ENCODE measurements at places on chromosomes 13 and 19.

GRCh38 chr19:6394831-6395230, 1.9 kb upstream of the GTF2F1 start:
- no peak for DNase-seq

- DNase-seq = no peak
Measured at GRCh38 chr19:45079911-45080370, 881 bp downstream of the GEMIN7 start.

- no peak for DNase-seq
Measured at GRCh38 chr19:38544569-38545315, 73.0 kb downstream of the MAP4K1 start.

- no peak for DNase-seq
Measured at GRCh38 chr13:33918199-33918932, 100.4 kb downstream of the RFC3 start.

DNA sequence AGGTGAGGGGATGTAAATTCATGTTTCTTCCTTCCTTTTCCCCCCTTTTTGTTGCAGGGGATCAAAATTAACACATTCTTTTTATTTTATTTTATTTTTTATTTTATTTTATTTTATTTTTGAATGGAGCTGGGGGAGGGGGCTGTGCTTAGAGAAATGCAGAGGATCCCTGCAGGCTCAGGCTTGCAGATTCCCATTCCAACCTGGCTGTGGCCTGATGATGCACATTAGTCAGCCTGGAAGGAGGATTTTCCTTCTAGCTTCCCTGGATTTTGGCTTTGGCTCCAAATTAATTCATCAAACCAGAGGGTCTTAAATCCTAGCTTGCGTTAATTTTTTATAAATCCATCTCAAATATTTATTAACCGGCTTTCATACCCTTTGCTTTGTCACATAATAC, 67.0 kb downstream of the FREM2 start:
- DNase-seq = no peak

DNA sequence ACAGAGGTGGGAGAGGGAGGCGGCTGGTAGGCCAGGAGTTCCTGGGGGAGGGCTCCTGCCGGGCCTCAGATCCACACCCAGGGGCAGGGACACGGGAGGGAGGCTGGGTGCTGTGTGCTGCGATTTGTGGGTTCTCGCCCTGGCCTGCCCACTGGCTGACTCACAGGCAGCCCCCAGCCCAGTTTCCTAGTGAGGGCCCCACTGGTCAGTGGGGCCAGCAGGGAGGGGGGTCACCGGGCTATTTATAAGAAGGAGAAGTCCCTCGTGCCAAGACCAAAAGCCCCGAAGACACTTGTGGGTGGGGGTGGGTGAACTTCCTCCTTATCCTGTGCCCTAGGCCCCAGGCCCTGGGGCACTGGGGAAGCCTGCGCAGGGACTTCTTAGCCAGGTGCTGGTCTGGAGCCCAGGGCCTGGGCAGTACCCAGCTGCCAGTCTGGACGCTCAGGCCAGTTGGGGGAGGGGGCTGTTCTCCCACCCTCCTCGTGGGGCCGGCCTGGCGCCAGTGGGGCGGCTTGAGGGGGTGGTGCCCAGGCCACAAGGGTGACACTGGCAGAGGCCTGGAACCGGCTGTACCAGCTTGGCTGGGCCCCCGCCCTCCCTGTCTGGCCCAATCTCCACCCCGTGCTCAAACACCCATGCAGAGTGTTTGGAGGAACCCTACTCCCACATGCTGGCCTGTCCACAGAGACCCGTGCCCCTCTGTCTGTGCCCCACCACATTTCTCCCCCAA, 5.0 kb upstream of the JUNB start:
- peak; percentile 33 for DNase-seq

GRCh38 chr19:41492843-41493242, 49.9 kb downstream of the ERICH4 start:
- no peak for DNase-seq

DNA sequence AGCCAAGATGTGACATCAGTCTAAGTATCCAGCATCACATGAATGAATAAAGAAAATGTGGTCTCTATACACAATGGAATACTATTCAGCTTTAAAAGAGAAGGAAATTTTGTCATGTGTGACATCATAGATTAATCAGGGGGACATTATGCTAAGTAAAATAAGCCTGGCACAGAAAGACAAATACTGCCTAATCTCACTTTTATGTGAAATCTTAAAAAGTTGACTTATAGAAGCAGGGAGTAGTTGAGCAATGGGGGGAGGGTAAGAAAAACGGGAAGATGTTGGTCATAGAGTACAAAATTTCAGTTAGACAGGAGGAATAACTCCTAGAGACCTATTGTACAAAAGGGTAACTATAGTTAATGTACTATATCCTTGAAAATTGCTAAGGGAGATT, 10.4 kb upstream of the LCP1 start:
- no peak for DNase-seq

- DNase-seq = no peak
Measured at GRCh38 chr13:20401931-20402856, 123.5 kb downstream of the CRYL1 start.

DNA sequence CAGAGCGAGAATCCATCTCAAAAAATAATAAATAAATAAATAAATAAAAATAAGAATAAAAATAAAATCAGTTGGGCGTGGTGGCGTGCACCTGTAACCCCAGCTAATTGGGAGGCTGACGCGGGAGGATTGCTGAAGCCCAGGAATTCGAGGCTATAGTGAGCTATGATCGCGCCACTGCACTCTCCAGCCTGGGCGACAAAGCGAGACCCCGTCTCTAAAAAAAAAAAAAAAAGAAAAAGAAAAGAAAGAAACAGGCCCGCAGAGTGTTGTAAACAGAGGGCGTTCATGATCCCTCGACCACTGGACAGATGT, 5.4 kb downstream of the SERTAD1 start:
- DNase-seq = no peak

GRCh38 chr19:34676697-34677385, at the start of gene SCGB2B2:
TSS of gene SCGB2B2 (minus strand) at chr19:34677159. CDS start at chr19:34594563, 82,596 bp downstream.
- DNase-seq = peak; percentile 72

DNA sequence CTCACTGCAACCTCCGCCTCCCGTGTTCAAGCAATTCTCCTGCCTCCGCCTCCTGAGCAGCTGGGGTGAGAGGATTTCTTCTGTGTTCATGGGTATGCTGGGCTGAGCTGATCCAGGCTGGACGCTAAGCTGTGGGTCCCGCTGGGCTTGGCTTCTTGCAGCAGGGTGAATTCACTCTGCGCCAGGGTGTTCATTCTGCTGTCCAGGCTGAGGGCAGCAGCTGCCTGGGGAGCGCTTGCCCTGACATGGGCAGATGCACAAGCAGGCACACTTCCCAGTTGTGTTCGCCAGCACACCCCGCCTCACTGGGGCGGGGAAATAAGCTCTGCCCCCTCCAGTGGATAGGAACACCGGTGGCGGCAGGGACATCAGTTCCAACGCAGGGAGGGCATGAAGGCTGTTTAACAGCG, 7.3 kb upstream of the INAFM1 start:
- no peak for DNase-seq

GRCh38 chr19:18796239-18796638, 5.1 kb upstream of the COMP start:
- DNase-seq = no peak

DNA sequence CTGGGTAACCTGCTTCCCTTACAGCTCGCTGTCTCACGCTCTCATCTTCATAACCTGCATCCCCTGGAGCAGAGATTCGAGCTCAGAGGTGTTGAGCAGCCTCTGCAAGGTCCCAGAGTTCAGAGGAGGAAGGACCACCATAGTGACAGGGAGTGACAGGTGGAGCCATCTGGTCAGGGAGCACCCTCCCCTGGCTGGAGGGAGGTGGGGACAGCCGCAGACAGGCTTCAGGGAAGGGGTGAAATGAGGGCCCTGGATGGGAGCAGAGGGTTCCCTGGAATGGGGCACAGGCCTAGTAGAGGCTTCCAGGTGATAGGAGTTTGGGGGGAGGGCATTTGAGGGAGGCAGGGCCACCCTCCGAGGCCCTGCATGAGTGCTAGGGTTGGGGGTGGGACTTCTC, 82.1 kb downstream of the ZNF429 start:
- DNase-seq = no peak

GRCh38 chr19:35545855-35546381, 492 bp downstream of the TMEM147 start:
- DNase-seq = peak; percentile 82

DNA sequence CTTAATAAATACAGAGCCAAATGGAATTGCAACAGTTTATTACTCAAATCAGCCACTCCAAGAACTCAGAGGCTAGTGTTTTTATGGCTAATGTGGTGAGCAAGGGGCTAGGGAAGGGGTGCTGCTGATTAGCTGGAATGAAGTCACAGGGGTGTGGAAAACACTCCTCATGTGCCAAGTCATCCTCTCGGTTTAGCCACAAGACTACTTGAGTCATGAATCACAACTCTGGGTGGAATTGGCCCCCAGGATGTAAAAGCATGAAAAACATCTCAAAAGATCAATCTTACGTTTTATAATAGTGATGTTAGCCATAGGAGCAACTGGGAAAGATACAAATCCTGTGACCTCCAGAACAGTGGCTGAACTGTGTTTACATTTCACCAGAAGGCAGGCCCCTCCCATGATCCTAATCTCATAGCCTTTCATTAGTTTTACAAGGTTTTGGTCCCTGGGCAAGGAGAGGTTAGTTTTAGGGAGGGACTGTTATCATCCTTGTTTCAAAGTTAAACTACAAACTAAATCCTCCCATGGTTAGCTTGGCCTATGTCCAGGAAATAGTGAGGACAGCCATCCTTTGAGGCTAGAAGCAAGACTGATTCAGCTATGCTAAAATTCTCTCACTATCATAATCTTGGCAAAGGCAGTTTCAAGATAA, 2020.1 kb upstream of the PCDH20 start:
- DNase-seq = no peak

- no peak for DNase-seq
Measured at GRCh38 chr13:66410314-66410713, 819.8 kb downstream of the PCDH9 start.

DNA sequence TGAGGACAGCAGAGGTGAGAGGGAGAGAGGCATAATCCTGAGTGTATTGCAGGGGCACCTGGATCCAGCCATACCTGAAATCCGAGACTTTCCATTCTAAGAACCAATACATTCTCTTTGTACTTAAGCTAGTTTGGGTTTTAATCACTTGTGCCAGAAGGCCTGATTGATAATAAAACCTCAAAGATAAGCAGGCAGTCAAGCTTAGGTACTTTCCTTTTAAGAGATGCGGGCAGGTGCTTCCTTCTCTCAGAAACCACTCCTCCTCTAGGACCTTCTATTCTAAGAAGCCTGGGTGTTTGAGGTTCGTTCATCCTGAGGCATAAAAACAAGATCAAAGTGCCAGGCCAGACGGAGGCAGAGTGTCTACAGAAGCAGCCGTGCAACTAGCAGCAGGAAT, 22.2 kb downstream of the FAM187B start:
- peak; percentile 44 for DNase-seq

All from stimulated activated CD8-positive, alpha-beta memory T cell treated with anti-CD3 and anti-CD28 coated beads, Interleukin-4, amount 100 ng/mL, for 48 hours (primary cell).